NCI-H446 treated with DMSO at 0.1 percent for 48 hours (cell line): ENCODE measurements at places on chromosomes 7 and 10.

GRCh38 chr10:12587451-12587888 lies 238.1 kb downstream of the CAMK1D start:
- DNase-seq: no peak

GRCh38 chr7:26584987-26585665 lies 279.3 kb downstream of the SKAP2 start:
- no peak for DNase-seq

DNA sequence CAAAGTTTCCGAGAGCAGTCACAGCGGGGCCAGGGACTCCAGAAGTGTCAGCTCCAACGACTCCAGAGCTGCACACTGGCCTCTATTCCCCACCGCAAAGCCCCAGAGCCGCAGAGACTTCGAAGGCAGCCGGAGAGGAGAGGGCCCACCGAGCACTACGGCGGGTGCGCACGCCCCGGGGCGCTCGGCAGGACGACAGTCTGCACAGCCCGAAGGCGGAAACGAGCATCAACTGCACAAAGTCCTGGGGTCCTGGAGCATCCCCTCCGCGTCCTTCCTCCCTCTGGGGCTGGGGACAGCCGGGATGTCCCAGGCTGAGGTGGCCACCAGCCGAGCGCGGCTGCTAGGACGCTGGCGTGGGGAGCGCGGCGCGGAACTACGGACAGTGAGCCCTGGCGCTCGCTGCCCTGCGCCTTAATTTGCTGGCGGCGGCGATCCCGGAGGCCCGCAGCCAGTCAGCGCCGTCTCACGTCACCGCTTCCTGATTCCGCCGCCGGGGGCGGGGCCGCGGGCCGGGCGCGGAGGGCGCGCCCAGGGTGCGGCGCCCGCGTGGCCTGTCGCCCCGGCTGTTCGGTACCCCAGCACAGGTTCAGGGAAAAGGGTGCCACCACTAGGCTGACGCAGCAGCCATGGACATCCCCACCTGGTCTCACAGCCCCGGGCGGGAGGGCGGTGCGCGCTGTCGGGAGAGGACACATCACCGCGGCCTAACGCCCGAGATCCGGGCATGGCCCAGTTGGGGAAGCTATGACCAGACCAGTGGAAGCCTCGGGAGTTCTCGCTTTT lies at the start of gene TBX20:
TBX20 (minus strand) TSS at position 391 of the 786 bp plus-strand sequence. CDS start 480 bp downstream, outside the sequence.
- DNase-seq: no peak

- no peak for DNase-seq
Measured at GRCh38 chr10:126223512-126224067, 164.7 kb downstream of the ADAM12 start.

DNA sequence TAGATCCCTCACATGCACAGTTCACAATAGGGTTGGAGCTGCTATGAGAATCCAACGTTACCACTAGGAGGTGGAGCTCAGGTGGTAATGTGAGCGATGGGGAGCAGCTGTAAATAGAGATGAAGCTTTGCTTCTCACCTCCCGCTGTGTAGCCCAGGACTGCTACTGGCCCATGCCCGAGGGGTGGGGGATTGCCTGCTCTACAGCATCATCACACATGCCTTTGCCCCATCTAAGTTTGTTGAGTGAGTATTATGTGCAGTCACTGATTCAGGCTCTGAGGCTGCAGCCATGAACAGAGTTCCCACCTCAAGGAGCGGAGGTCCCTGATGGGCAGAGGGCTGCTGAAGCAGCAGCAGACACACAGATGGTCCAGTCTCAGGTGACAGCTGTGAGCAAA lies 94.1 kb downstream of the CHST15 start:
- no peak for DNase-seq

DNA sequence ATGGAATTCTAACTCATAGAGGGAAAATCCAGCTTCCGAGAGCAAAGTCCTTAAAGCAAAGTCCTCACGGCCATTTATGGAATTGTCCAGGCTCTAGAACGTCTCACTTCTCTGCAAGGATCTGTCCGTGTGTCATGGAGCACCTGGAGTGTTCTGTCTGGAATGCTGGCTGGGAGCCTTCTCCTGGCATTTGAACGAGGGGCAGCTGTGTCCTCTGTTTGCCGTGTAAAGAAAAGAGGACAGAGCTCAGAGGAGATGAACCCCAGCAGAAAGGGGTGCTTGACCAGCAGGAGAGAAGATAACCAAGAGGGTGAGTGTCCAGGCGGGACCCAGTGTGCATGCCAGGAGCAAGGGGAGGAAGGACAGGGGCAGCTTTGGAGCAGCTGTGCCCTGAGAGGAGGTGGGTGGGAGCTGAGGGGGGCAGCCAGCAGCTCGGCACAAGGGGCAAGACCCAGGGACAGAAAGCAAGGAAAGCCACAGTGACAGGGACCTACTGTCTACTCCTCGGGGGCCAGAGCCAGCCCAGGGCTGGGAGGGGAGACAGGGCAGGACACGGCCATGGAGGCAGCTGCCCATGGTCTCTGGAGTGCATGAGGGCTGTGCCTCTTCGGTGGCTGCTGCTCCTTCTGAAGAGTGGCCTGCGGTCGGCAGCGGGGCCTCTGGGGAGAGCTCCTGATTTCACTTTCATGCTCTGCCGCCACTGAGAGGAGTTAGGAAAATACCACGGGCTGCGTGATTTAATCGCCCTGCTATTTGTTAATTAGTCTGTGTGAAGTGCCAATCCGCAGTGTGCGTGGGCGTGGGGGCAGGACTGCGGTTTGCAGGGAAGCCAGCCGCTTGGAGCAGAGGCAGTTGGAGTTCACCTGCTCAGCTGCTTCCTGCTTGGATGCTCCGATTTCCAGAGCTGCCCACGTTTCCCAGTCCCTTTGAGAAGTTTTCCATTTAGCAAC lies 149.3 kb upstream of the SHH start:
- no peak for DNase-seq

GRCh38 chr7:50466815-50467585 lies 16.9 kb upstream of the FIGNL1 start:
- no peak for DNase-seq

DNA sequence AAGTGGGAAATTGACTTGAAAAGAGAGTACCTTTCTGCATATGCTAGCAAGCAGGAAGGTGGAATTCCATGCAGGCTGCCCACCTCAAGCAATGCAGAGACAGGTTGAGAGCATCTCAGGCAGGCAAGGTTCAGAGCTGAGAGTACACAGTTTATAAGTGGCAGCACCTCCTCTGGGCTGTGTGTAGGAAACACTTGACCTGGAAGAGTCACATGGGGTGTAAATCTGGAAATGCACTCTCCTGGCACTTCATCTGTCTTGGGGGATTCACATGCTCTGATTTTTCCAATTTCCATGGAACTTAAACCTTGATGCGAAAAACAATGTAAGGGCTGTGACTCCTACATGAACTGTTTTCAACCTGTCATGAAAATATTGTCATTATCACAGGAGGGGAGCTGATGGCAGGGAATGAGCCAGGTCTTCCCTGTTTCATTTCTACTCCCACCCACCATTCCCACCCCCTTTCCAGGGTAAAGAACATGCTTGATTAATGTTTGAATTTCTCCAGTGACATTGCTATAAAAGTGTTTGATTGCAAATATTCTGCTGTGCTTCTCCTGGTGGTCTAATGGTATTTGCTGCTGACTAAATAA lies 328.3 kb downstream of the BICC1 start:
- DNase-seq: no peak

GRCh38 chr10:88110822-88111221 lies 247.4 kb downstream of the PTEN start:
- DNase-seq: no peak

- DNase-seq: peak; percentile 45
Measured at GRCh38 chr7:34249192-34249591, 343.9 kb downstream of the BMPER start.

DNA sequence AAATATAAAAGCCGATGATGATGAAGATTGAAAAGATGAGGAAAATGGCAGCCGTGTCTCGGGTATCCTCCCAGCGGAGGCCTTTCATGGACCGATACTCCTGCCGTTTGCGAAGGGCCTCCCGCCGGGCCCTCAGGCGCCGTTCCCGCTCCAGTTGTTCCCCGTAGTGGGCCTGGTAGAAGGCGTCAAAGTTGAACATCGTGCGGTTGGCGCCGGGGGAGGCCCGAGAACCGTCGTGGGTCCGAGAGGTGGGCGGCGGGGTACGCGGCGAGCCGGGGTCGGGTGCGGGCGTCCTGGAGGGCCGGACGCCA lies 553 bp downstream of the DNAJC30 start:
- DNase-seq: no peak

- peak; percentile 28 for DNase-seq
Measured at GRCh38 chr7:33444511-33444910, 315.1 kb downstream of the BBS9 start.

GRCh38 chr7:127677433-127678230 lies 25.6 kb downstream of the SND1 start:
- no peak for DNase-seq

GRCh38 chr7:1531979-1532455 lies 1.5 kb downstream of the MAFK start:
- DNase-seq: no peak

DNA sequence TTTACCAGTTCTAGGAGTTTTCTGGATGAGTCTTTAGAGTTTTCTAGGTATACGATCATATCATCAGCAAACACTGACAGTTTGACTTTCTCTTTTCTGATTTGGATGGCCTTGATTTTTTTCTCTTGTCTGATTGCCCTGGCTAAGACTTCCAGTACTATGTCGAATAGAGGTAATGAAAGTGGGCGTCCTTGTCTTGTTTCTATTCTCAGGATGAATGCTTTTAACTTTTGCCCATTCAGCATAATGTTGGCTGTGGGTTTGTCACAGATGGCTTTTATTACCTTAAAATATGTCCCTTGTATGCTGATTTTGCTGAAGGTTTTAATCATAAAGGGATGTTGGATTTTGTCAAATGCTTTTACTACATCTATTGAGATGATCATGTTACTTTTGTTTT lies 223.2 kb upstream of the COBL start:
- no peak for DNase-seq

DNA sequence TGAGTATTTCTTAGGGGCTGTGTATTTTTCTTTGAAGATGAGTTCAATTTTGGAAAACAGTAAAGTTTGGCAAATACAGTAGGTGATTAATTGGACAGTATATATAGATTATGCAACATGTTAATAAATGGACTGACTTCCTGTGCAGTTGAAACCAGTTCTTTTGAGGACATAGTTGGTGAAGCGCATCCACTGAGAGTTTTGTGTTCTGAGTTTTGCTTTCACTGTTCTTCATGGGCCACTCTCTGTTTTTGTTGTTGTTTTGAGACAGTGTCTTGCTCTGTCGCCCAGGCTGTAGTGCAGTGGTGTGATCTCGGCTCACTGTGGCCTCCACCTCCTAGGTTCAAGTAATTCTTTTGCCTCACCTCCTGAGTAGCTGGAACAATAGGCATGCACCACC lies 109.0 kb downstream of the SDHAF3 start:
- DNase-seq: no peak

GRCh38 chr10:124711145-124711544 lies 33.0 kb downstream of the FAM53B start:
- no peak for DNase-seq

DNA sequence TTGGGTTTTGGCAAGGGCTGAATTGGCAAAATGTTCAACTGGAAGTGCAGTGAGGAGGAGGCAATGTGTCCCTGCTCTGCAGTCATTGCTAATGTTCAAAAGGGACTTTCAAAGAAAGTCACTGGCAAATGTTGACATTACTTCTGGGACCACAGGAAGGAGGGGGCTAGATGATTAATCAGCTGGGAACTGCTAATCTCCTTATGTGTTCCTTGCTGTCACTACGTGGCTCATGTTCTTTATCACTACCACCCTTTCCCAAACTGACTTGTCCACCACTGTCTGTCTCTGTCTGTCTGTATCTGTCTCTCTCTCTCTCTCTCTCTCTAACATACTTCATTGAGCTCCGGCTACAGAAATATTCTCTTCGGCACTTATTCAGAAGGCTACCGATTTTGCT lies 86.9 kb upstream of the MTPN start:
- DNase-seq: no peak

DNA sequence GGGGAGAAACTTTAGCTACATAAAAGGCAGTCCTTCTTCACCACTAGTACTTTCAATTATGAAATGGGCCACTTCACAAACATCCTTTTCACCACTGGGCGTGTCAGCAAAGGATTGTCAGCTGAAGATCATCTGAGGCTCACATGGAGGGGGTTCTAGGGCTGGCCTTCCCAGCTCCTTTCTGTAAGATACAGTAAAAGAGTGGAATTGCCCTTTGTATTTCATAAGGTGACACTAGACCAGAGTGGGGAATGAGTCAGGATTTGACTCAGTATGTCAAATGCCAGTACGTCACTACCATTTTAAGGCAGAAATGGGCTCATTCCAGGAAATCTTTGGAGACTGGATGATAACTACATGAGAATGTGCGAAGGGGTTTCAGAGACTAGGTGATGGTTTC lies 21.2 kb upstream of the BLOC1S2 start:
- no peak for DNase-seq

GRCh38 chr10:31582365-31583052 lies 263.5 kb downstream of the ZEB1 start:
- no peak for DNase-seq

DNA sequence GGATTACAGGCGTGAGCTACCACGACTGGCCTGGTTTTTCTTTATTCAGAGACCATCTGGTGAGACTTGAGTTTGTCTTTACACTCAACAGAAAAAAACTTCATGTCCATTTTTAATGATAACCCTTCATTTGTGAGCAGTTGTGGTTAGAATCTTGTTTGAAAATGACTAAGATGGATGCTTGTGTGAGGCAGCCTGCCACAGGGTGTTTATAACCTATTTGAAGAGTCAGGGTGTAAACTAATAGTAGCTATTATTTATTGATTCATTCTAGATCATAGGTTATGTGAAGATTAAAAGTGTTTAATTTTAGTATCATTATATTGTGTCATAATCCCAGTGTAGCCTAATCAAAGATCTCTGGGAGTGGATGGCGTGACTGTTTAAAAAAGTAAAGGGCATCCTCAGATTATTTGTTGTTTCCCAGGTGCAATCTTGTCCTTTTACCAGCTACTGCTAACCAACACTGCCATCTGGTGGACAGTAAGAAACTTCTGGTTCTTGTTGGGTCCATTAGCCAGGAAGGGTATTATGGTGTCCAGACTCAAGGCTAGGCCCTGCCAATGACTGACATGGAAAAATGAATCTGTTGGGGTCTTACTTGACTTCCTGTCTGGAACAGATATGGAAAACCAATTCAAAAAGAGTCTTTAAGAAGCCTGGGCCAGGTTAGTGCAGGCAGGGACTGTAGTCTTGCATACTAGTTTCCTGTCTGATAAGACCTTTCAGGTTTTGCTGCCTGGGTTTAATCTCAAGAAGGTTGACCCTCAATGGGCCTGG lies 24.9 kb downstream of the NRBF2 start:
- peak; percentile 56 for DNase-seq

DNA sequence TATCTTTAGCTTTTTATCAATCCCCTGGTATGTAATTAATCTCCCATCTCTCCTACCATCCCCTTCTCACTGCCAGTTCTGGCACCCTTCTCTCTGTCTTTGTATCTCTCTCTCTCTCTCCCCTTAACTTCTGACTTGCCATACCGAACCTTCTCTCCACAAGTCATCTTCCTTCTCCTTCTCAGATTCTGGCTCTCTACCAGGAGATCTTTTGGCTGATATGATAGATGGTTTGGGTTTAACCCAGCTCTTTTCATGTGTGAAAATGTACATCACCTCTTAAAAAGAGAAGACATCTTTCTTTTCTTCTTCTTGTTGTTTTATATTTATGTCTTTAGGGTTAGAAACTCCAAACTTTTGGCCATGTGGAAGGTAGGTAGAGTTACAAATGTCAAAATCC lies 196.7 kb downstream of the HGF start:
- DNase-seq: no peak

GRCh38 chr10:126917975-126918908 lies 13.0 kb downstream of the DOCK1 start:
- DNase-seq: no peak

- no peak for DNase-seq
Measured at GRCh38 chr10:91034042-91034441, 113.2 kb upstream of the ANKRD1 start.

- no peak for DNase-seq
Measured at GRCh38 chr7:141864765-141865447, 23.6 kb upstream of the PRSS37 start.

- DNase-seq: no peak
Measured at GRCh38 chr10:114650266-114650665, 7.8 kb downstream of the ABLIM1 start.
